Activated gamma-delta T cell treated with anti-CD3 and anti-CD28 coated beads, Interleukin-2, amount 50 U/mL, for 16 hours (primary cell): ENCODE measurements at places on chromosomes 3 and 15.

DNA sequence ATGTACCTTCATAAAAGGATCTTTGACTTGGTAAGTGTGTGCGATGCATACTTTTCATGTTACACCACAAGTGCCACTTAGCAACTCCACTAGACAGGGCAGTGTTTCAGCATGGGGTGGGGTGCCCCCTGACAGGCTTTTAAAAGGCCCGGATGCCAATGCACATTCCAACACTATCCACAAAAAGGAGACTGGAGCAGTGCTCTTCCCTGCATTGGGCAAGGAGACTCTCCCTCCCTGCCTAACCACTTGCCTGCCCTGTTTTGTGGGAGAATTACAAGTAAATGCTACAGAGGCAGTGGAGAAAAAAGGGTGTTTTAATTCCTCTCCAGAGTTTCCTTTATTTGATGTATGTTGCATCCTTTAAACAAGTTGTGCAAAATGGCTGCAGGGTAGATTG lies 1.7 kb upstream of the RARB start:
- DNase-seq, result no peak

- DNase-seq, result no peak
These were observed 152.1 kb downstream of the KLF13 start for GRCh38 chr15:31478702-31479221.

GRCh38 chr3:182294696-182295095 lies 498.6 kb upstream of the ATP11B start:
- DNase-seq, result no peak

GRCh38 chr3:129673012-129673411 lies 66.5 kb upstream of the PLXND1 start:
- DNase-seq, result no peak

GRCh38 chr3:122415104-122415744 lies 638 bp downstream of the WDR5B start:
- DNase-seq, result no peak

- DNase-seq, result no peak
These were observed 202.7 kb downstream of the MAGI1 start for GRCh38 chr3:65836047-65836446.

GRCh38 chr3:18558507-18558906 lies 133.4 kb upstream of the SATB1 start:
- DNase-seq, result no peak

DNA sequence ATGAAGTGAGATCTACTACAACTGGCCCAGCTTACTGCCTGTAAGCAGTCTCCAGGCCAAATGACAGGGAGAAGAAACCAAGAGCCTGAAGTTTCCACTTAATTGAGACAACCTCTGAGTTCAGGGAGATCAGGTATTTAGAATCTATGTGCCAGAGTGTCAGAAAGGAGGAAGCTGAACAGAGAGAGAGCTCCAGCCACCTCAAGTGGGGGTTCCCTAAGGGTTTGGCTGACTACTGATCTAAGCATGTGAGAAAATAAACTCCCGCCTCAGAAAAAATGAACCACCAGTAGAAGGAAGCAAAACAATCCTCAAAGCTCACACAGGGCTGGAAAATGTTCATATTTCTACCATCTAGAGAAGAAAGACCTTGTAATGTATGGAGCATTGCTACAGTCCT lies 25.0 kb downstream of the ADAM10 start:
- DNase-seq, result no peak

- no peak for DNase-seq
These were observed 39.8 kb downstream of the SMARCC1 start for GRCh38 chr3:47741925-47742324.

- DNase-seq, result no peak
These were observed 9.6 kb downstream of the XCR1 start for GRCh38 chr3:46017720-46018119.

DNA sequence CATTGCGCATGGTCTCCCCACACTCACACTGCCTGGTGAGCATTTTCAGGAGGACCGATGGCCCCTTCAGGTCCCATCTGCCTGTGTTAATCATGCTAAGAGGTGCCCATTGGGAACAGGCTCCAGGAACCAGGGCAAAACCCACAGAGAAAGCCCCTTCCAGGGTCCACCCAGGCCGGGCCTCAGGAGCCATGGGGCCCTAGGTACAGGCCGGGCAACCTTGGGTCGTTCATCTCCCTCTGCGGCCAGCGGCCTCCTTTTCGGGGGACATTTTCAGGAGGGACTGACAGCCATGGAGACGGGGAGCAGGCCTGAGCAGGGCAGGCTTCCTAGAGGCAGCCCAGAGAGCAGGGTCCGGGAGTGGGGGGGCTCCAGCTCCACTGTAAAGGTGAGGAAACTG lies 68.0 kb upstream of the TAMM41 start:
- DNase-seq, result no peak

DNA sequence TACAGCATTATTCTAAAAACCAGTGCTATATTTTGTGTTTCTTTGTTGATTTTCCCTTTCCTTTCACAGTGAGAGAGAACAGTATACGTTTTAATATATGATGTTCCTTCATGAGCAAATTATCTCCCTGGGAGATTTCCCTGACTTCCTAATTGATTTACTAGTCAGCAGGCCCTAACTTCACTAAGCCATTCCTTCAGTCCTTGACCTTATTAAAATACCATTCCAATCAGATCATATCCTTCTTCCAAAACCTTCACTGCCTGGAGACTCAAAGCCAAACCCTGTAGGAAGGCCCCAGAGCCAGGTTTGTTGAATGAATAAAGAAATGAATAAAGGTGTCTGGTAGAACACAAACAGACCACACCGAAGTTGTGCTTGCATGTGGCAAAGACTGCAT lies 43.8 kb upstream of the ARHGEF3 start:
- no peak for DNase-seq

DNA sequence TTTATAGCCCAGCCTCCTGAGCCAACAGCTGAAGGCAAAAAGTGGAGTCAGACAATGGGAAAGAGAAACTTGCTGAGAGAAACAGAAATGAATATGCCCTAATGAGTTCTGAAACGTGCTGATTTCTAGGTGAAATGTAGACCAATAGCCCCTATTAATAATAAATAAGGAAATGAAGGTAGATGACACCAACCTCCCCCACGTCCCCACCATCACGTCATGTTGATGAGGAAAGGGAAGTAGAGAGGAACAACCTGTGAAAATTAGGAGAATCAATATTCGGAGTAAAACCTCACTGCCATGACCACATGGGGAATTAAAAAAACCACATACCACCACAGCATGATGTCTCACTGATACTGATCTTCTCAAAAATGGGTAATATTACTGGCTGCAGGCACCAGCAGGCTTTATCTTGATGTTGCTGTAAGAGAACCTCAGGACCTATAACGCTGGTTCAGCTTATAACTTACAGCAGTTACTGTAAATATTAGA lies 64.0 kb downstream of the KAT2B start:
- peak; percentile 12 for DNase-seq

- DNase-seq, result no peak
These were observed 58.2 kb upstream of the ARRDC4 start for GRCh38 chr15:97902140-97902780.

- DNase-seq, result no peak
These were observed 179.3 kb downstream of the THRB start for GRCh38 chr3:24315356-24315755.

DNA sequence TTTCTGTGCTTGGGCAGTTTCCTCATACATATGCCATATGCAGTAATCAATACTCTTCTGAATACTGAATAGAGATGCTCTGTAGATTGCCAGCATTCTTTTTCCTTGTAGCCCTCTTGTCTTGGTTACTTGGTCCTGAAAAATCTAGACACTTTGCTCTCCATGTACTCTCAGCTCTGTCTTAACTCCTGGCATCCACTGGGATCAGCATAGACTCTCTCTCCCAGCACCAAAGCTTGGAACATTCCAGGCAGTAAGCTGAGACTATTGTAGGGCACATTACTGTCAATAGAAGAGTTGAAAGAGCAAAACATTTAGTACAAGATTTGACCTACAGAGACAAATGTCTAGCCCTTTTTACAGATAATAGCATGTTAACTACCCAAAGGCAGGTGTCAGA lies 1100.3 kb downstream of the TBL1XR1 start:
- no peak for DNase-seq

- no peak for DNase-seq
These were observed 161.2 kb downstream of the ATP10A start for GRCh38 chr15:25701721-25702465.

- DNase-seq, result no peak
These were observed 49.5 kb downstream of the GPR176 start for GRCh38 chr15:39870537-39870936.

GRCh38 chr3:8621872-8622271 lies 22.7 kb downstream of the SSUH2 start:
- no peak for DNase-seq

GRCh38 chr3:197424674-197425484 lies 126.5 kb upstream of the DLG1 start:
- no peak for DNase-seq
